ENCODE measurements at places on chromosomes 7 and 10. TPM values are rescaled to one million over a fixed set of nuclear protein-coding genes. Genes with fewer than 3 reads are reported as not detected.

Gene ABCB4
- 4.8 TPM for total RNA-seq

Gene NAPEPLD
- total RNA-seq: 18.9 TPM

Gene PALD1
- total RNA-seq: 0.66 TPM

Gene PRKCQ
- not detected for total RNA-seq

Gene ZNF727
- total RNA-seq: 0.17 TPM

Gene PPP1R17
- not detected for total RNA-seq
